Stimulated activated CD4-positive, alpha-beta T cell treated with anti-CD3 and anti-CD28 coated beads, Interleukin-1b, Interleukin-23, amount 100 ng/mL, for 24 hours (primary cell): ENCODE measurements at places on chromosomes 3 and 15.

DNA sequence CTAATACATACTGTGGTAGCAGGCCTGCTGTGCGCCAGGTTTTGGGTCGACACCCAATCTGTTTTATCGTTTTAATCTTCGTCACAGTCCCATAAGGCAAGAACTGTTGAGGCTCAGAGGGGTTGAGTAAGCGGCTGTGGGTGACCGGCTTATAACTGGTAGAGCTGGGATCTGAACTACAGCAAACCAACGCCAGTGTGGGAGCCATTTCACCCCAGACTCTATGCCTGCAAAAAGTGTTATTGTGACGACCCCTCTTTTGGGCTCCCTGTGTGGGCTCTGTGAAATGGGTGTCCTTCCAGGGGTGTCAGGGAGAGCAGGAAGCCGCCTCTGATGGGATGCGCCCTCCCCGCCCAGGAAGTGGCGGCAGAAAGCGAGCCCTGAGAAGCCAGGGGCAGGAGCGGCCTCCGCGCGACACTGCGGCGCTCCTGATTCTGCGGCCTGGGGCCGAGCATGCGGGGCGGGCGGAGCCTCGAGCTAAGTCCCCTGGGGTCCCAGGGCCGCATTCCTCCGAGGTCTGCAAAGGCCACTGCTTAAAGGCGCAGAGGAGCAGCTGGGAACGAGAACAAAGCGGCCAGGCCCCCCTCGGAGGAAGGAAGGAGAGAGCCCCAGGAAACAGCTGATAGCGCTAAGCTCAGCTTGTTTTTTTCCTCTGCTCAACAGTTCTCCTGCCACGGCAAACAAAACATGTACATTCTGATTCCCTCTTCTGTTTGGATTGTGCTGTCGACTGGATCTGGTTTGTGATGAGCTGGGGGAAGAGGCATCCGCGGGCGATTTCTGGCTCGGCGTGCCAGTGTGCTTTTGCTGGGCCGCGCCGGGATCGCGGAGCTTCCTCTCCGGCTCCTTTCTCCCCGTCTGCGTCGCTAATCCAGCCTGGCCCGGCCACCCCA, 33.9 kb downstream of the GRK7 start:
- peak; percentile 19 for DNase-seq

DNA sequence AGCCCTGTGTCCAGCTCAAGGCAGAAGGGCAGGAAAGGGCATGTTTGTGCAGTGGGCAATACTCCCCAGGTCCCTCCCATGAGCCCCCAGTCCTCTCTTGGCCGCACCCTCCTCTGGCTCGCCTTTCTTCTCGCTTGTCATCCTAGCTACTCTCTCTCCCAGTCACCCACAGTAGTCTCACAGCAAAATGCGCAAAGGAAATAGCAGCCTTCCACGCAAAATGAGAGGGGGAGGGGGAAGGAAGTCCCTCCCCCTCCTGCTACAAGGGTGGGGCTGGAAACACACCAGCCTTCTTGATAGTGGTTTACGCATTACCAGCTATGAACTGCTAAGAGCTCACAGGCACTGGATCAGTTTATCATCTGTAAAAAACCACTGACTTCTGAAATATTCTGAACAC, 83.8 kb downstream of the GADL1 start:
- no peak for DNase-seq

DNA sequence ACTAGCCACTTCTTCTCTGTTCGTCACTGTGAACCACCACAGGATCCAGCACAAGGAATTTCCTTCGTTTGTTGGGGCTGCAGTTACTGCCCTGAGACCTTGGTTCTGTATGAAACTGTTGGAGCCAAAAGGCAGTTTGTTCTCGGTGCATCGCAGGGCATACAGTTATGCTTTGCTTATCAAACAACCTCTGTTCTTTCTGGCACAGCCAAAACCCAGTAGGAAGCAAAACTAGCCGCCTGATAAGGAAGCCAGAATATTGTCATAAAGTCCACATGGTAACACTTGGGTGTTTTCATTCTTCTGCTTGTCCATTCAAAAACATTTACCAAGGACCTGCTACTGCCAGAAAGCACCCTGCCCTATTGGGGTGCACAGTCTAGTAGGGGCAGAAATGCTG, 116.1 kb downstream of the RAB11A start:
- no peak for DNase-seq

GRCh38 chr3:32460031-32460749, 42.5 kb downstream of the CMTM6 start:
- DNase-seq: peak; percentile 48

GRCh38 chr3:57100046-57100695, 39.7 kb downstream of the SPATA12 start:
- peak; percentile 40 for DNase-seq

DNA sequence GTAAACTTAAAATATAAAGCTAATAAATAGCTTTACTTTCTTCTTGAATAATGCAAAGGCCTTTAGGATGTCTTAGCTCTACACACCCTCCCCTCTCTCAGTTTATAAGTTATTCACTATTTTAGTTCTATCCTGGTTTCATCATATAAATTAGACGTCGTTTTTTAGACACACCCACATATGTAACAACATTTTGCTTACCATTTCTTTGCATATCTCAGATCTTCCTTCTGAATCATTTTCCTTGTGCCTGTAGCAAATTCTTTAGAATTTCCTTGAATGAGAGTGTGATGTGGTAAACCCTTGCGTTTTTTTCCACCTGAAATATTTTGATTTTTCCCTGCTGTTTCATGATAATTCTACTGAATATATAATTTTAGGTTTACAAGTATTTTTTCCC, 2.5 kb upstream of the DAZL start:
- no peak for DNase-seq

DNA sequence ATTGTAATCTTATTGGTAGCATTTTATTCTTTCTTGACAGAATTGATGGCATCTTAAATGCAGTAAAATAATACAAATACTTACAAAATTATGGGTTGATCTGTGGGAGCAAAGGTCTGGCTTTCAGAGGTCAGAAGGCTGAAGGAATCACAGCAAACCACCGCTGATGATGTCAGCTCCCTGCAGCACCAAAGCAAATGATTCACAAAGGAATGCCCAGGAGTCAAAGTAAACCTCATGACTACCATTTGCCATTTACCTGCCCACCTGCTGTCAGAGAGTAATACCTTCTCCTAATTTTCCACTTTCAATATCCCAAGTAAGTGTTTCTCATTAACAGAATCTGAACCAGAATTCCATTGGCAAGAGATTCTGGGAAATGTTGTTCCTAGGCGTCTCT, 46.1 kb downstream of the CPA3 start:
- no peak for DNase-seq

DNA sequence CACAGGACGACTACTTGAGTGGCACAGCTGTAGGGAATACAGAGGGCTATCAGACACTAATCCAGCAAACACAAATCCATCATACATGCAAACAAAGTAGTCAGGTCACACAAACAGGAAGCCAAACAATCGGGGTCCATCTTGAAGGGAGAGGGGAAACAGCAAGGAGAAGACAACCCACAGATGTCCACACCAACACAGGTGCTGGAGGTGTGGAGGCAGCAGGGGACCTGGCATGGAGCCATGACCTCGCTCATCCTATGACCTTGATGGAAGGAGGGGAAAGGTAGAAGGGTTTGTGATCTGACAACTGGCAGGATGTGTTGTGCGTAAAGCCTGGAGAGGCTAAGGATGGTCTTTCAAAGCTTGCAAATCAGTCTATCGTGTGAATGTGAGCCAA, 39.9 kb upstream of the SKOR1 start:
- no peak for DNase-seq

DNA sequence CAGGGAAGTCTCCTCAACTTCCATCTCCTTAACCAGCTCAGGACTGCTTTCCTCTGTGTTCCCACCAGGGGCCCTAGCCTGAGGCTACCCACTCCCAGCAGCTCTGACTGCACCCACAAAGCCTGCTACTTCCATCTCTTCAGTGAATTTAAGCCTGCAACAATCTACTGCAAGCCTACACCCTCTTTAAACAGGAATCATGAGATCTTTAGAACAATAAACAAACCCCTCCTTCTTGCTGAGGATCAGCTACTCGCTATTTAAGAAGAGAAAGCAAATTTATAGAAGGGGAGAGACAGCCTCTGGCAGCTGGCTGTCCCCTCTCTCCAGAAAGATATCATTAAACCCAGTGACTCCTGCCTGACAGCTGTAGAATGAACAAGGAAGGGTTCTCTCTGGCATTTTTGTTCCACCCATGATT, 51.9 kb downstream of the ARHGAP31 start:
- no peak for DNase-seq

DNA sequence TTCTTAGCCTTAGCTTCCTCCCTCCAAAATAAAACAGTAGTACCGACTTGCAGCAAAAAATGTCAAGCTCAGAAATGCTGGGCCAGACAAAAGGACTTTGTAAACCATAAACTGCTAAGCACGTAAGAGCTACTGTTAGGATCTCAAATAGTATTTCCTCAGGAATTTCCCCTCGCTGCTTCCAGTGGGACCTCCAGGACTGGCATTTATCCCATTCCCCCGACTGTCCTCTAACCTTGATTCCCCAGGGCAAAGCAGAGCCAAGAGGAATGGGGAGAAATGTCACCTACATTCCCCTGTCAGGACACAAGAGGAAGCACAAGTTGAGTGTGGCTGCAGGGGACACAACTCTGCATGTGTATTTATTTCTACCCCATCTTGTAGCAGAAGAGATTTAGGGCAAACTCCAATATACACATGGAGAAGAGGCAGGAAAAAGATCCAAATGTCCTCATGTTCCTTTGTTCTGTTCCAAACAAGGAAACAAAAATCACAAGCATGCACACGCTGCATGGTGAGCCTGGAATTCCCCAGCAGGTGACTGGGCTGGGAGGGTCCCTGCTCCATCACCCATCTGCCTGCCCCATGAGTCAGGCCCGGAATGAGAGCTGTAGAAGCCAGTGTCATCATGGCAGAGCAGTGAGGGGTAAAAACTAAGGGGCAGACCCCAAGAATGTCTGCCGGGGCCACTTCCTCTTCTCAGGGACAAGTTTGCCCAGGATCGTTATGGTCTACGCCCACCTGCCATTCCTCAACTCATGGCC, 4.2 kb downstream of the STOML1 start:
- DNase-seq: no peak

GRCh38 chr15:99997112-99997651, 263.9 kb upstream of the LYSMD4 start:
- no peak for DNase-seq

DNA sequence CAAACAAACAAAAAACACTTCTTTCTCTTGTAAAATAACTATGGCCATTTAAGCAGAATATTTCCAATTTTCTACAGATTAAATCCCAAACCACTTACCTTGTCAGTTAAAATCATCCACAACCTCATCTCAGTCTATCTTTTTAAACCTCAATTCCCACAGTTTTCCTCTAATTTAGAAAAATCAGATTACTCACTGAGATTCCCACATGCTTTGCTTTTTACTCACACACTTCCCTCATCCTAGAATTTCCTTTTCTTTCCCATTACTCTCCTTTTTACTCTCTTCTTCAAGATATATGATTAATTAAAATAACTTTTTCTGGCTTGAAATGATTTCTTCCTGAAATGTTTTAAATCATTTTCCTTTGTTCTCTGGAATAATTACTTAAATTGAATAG, 790.7 kb downstream of the ROBO1 start:
- no peak for DNase-seq

DNA sequence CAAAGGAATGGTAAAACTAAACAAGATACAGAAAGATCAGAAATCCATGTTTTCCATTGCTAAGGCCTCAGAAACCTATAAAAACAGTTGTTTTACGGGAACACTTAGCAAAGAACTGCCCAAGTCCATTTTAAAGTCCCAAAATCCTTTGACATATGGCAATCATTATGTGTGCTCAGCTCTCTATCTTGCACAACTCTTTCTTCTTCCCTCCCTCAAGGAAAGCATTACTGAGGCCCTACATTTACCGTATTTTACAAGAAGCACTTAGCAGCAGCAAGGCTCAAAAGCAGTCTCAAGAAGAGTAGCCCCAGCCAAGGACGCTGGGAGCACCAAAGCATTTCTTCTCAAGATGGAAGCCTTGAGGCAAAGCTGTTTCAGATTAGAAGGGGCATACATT, 169.6 kb upstream of the LRTM1 start:
- DNase-seq: no peak

DNA sequence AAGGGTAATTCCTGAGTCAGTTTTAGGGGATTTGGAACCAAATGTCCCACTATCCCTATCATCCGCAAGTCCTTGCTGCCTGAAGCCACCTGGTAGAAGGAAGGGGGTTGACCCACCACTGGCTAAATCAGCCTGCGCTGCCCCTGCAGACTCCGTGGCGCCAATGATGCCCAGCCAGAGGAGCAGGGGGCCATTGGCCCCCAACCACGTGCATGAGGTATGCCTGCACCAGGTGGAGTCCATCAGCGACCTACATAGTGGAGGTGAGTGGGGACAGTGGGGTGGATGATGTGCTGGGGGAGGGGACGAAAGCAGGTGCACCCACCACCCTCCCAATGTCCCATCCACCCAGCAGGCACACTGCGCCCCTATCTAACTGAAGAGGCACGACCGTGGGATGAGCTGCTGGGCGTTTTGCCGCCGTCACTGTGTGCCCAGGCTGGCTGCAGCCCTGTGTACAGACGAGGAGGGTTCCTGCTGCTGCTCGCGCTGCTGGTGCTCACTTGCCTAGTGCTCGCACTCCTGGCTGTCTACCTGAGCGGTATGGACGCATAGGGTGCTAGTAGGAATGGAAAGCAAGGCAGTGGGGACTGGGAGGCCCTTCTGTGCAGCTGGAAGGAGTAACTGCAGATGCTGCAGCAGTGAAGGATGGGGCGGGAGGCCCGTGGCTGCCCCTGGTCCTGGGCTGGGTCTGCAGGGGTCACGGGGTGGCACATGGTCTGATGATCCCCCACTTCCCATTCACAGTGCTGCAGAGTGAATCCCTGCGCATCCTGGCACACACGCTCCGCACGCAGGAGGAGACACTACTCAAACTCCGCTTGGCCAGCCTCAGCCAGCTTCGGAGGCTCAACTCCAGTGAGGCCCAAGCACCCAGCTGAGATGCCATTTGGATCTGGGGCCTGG, 5.7 kb downstream of the IFRD2 start:
- DNase-seq: no peak

- no peak for DNase-seq
These were observed 48.9 kb downstream of the SSUH2 start for GRCh38 chr3:8595695-8596115.
